ENCODE measurements at places on chromosomes 11 and 22.

- DNase-seq: no peak
These were observed 4.8 kb upstream of the SLC39A13 start for GRCh38 chr11:47403571-47403970.

GRCh38 chr22:30985561-30986208, 16.6 kb downstream of the TUG1 start:
- DNase-seq: no peak

DNA sequence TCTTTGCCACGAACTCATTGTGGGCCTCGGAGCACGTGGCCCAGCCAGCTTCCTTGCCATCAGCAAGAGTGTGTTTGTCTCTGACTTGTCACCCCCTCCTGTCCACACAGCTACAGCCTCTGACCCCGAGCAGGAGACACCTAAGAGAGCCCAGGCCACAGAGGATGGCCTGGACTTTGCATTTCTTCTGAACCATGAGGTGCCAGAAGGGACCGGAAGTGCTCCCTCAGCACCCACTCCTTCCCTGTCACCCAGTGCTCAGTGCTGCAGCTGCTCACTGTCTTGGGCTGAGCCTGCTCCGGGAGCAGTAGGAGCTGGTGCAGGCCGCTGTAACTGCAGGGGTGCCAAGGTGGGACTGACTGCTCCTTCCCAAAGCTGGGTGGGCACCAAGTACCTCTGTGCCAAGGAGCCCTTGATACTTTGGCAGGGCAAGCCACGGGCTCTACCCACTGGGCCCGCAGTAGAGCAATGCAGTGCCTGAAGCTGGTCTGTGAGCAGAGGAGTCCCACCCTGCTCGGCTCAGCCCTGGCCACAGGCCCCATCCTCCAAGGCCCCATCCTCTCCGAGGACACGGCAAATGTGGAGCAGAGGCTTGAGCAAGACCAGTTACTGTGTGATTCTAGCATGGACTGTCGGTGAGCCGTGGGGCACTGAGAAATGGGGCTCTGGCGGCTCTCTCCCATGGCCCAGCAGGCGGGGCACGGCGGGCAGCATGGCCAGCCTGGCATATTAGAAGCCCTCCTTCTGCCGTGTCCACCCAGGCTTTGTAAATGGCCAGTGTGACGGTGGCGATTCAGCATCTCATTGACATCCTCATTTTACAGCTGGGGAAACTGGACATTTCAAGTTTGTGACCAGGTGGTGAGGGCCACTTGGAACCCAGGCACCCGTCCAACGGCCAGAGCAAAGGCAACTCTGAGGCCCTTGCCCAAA, 6.3 kb downstream of the GRK2 start:
- DNase-seq: no peak

DNA sequence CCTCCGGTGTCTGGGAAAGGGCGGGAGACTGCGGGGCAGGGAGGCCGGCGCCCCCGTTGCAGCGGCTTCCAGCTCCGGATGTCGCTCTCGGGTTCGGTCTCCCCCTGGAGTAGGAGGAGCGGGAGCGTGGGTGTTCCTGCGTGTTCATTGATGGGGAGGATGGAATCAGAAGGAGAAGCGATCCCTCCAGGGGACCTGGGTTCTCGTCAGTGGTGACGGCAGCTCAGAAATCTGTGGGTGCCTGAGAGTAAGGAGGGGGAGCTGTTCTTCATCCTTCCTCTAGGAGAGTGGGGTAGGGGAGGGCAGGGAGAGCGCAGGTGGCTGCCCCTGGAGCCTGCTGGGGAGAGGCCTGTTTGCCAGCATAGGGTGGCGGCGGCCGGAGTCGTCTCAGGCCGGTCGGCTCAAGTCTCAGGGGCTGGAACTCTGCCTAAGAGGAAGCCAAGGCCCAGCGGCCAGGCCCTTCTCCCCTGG, 1.1 kb downstream of the UBASH3B start:
- peak; percentile 51 for DNase-seq

DNA sequence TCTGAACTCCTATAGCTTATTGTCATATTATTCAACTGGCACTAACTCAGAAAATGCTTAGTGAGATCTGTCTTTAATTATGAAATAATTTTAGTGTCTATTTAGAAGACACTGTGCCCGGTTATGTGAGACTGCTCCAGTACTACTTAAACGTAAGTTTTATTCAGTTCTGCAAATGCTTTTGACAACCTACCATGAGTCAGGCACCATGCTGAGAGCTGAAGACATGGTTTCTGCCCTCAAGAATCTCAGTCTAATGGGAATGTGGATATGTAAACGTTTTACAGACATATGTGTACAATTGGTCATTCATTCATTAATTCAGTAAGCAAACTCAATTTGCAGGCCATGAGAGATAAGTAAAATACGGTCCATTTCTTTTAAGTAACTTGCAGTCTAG, 40.0 kb downstream of the DCUN1D5 start:
- no peak for DNase-seq

- no peak for DNase-seq
These were observed 14.2 kb upstream of the APOL6 start for GRCh38 chr22:35634015-35634414.

GRCh38 chr11:35800970-35801953, 138.7 kb downstream of the TRIM44 start:
- no peak for DNase-seq

- DNase-seq: no peak
These were observed 80.3 kb downstream of the LRRC32 start for GRCh38 chr11:76589964-76590950.

DNA sequence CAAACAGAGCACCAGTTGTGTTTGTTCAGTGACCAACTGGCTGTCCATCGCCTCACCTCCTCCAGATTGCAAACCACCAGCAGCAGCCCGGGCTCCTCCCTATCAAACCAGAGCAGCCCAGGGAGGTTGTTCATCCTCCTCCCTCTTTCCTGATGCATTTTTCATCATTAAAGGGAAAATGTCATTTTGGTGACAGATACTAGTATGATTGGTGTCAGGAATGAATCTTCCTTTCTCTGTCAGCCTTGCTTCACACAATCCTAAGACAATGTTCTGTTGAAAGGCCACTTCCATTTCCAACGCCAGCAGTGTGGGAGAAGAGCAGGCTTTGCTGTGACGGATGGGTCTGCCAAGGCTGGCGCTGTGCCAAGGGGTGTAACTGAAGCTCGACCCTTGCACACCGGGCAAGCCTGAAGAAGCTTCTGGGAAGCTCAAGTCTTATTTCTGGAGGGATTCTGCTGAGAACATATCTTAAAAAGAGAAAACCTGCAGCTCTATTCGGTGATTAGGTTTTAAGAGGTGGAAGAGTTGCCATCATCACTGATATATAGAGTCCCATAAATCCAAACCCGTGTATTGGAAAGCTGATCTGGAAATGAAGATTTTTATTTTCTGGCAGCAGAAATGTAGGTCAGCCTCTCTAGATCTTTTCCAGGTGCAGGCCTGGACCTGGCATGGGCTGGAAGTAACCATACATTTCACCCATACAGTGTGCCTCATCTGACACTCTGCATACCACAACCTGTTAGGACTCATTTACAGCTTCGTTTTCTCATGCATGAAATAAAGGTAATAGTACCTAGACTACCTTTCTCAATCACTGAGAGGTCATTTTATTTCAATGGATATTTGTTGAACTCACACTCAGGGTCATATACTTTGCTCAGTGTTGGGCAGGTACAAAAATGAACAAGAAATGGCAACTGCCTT, 524.5 kb downstream of the NTM start:
- DNase-seq: no peak

- no peak for DNase-seq
These were observed 11.0 kb downstream of the DDB2 start for GRCh38 chr11:47225552-47226400.

Measured in occipital lobe (tissue), 3 donors.